ENCODE measurements at places on chromosomes 16 and 17.

DNA sequence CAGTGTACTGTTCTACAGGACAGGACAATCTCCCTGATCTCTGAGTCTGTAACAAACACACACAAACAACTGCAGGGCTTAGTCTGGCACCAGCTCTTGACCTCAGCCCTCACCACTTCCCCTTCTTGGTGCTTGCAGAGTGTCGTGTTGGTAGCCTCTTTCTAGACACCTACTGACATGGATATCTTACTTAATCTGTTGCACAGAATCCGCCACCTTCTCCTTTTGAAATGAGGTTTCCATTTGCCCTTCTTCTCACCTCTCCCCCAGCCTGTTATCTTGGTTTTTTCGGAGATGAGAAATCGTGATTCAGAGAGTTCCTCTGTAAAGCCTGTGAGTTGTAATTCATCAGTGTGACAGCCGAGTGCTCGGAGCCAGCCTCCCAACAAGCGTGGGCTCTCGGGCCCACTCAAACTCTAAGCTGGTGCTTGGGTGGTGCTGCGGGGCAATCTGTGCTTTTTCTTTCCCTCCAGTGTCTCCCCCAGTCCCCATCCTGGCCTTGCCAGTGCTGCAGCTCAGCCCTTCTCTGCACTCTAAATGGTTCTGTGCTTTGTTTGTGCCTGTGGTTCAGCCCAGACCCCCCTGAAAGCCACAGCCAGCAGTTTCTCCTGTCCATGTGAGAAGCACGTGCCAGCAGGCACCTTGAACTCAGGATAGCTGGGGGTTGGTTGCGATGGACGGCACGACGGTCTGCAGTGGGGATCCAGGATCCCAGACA lies 28.1 kb downstream of the KIAA0513 start:
- DNase-seq, result no peak

DNA sequence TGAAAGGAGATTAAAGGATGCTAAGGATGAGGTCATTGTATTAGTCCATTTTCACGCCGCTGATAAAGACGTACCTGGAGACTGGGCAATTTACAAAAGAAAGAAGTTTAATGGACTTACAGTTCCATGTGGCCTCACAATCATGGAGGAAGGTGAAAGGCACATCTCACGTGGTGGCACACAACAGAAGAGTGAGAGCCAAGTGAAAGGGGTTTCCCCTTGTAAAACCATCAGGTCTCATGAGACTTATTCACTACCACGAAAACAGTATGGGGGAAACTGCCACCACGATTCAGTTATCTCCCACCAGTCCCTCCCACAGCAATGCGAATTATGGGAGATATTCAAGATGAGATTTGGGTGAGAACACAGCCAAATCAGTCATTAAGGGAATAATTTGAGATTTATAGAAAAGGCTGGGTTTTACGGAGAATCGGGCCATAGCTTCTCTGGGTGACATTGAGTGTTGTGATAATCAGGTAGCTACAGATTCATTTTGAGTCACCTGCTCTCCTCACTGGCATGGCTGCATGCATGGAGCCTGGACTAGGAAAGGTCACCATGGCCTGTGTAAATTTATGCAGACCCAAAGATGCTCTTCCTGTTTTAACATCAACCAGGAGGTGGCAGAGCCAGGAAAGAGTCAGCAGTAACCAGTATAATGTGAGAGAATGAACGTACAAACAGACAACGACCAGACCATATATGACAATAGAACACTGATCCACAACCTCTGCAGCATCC lies 40.5 kb upstream of the DYNLRB2 start:
- DNase-seq, result no peak

DNA sequence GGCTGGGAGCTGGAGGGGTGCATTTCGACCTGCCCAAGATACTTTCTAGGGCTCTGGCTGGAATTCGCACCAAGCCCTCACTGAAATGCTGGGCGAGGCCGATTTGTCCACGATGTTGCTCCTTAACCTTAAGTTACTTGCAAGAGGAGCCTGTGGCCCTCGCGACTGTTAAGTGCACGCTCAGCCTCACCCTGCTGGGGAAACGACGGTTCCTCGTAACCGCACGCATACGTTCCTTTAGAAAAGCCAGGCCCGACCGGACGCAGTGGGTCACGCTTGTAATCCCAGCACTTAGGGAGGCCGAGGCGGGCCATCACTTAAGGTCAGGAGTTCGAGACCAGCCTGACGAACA lies 607 bp upstream of the NCOR1 start:
- DNase-seq, result no peak

DNA sequence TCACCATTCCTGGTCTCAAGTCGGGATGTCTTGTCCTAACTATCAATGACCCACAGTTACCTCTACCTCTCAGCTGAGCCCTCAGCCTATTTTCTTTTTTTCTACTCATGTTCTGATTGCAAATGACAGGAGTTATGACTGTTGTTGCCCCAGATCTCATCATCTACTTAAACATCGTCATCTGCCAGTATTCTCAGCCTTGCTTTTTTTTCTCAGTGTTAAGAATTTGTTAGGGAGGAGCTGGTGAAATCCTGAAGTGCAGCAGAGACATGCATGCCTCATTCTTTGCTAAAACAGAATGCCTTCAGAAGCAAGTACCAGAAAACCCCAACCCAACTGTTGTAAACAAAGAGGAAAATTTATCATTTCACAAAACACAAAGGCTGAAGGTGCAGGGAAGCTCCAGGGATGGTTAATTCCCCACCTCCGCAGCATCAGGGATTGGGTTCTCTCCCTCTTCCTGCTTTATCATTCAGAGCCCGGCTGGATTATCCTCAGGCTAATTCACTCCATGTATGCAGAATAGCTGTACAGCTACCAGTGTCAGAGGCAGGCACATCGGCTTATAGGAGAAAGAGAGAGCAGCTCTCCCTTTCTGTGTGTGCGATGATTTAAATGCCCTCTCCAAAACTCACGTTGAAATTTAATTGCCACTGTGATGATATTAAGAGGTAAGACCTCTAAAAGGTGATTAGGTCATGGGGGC lies 540.8 kb upstream of the HSBP1 start:
- no peak for DNase-seq

- no peak for DNase-seq
Measured at GRCh38 chr17:13538841-13539411, 62.8 kb downstream of the HS3ST3A1 start.

- no peak for DNase-seq
Measured at GRCh38 chr16:30005341-30006094, 5.3 kb downstream of the DOC2A start.

All from hypothalamus (tissue), 51 donors.